ENCODE measurements at places on chromosomes 6 and 20.
A peak's percentile ranks its signal among the peaks of the same experiment; 100 is the strongest.

DNA sequence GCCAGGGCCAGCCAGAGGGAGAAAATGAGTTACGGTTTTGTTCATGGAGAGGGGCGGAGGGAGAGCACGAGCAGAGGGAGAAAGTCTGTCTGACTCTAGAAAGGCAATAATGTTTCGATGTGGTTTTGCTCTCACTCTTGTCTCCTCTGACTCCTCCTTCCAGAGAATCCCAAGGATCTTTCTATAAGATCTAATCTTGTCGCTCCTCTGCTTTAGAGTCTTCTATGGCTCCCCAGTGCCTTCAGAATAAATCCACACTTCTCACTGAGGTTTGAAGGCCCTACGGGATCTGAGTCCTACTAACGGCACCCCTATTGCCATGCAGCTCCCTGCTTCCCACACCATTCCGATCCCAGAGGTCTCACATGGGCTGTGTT is 66.8 kb downstream of the KCNB1 start:
- DNase-seq = no peak

DNA sequence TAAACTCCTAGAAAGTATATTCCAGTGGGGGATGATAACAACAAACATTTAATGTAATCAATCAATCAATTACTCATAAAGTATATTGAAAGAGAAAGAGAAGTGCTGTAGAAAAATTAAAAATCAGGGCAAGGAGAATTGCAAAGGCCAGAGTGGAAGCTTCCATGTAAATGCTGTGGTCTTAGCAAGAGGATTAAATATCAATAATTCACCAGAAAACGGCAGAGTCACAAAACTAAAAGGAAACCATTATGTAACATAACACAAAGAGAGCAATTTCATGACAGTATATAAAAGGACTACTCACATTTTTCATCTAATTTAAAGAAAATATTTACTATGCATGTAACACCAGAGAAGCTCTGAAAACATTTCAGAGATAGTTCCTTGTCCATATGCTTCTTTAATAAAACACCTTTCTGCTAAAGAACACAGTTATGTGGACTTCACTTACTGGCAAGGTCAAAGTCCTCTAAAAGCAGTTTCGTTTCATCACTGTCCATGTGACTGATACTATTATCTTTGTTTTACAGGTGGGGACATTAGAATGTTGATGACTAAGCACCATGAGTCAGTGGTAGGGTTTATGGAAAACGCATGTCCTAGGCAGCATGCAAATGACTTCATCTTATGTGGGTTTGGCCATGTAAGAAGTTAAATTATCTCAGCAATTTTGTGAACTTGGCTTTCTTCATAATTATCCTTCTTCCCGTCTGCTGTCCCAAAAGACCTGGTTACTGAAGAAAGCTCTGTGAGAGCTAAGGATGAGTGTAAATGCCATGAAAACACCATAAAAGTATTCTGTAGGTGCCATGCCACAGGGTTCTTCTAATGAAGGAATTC is 185.8 kb upstream of the TENT5A start:
- no peak for DNase-seq

DNA sequence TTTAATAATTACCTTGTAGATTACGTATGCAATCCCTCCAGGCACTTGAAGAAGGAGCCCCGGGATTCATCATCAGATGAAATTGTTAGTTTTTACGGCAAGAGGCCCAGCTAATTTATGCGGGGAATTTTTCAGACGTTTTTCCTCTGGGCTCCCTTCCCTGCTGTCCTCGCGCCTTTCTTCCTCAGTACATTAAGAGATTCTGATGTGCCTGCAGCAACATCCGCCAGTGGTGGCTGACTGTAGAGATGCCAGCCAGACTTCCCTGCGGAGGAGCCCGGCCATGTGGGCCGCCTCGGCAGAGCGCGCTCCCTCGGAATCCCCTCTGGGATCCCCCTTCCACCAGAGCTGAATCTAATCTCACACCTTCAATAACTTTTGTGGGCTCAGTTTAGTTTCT is 46.4 kb upstream of the POU3F2 start:
- no peak for DNase-seq

- DNase-seq = no peak
Observed at GRCh38 chr20:48571949-48572847, 255.6 kb downstream of the PREX1 start.

- DNase-seq = no peak
Observed at GRCh38 chr20:1364106-1364505, 28.7 kb downstream of the FKBP1A start.

GRCh38 chr6:140012150-140012549 is 637.7 kb upstream of the CITED2 start:
- no peak for DNase-seq

DNA sequence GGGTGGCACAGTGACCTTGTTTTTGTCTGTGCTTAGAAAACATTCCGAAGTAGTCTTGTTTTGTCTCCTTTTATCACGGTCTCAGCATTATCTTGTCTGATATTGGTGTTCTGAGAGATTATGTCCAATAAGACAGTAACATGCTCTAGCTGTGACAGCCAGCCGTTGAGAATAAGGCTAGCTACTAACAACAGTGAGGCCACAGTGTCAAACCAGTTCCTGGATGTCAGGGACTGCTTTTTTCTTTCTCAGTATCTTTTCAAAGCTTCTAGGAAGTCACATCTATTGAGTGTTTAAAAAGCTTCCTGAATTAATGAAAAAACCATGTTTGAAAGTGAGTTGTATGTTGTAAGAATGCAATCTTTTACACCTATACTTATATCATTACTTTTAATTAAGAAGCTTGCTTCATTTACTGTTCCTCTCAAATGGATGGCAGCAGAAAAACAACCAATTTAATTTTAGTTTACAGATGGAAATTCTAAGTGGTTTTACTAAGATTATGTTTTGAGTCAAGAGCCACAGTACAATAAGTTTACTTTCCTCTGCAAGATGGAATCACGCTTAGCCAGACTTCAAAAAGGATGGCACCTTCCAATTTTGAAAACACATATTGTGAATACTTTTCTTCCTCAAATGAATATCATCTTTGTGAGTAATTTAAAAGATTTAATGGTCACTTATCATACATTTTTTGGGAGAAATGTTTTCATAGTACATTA is 53.1 kb downstream of the MAP3K7 start:
- no peak for DNase-seq

DNA sequence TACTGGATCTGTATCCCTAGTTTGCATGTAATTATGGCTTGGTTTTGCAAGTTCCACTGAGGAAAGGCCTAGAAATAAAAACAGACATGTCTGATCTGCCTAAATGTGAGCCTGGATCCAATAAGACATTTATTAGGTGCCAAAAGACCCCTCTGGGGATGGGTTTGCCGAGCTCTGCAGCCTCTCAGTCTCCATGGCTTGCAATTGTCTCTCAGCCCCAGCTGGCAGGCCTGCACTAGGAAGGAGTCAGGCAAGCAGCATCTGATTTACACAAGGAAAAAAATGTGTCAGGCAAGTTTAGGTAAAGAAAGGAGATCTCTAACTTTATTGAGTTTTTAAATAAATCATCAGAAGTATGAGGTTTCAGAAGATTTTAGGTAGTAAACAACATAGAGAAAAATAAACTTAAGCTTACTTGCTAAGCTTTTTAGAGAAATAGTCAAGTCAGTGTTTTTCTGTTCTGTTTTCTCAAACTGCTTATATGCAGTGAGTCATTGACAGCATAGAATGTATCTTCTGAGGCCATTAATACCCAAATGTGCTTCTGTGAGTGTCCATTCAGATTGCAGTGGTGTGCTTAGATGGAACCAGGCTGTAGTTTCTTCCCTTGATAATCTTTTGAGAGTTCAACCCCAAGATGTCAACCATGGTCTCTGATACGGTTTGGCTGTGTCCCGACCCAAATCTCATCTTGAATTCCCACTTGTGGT is 121.0 kb downstream of the FHL5 start:
- DNase-seq = no peak

GRCh38 chr20:38855356-38855755 is 49.9 kb downstream of the PPP1R16B start:
- DNase-seq = no peak

DNA sequence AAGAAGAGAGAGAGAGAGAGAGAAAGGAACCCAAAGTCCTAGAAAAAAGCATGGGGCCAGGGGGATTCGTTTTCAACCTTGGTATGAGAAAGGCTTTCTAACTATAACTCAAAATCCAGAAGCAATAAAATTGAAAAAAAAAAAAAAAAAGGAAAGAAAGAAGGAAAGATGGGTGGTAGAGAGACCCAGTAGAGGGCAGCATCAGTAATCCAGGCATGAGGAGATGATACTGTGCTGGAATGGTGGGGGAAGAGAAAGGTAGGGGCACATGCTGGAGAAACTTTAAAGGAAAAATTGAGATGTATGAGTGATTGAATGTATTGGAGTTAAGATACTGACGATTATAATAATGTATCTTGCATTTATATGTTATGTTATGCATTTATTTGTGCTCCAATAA is 1040.7 kb upstream of the FLRT3 start:
- no peak for DNase-seq

GRCh38 chr6:159533568-159533967 is 159.5 kb downstream of the SOD2 start:
- no peak for DNase-seq

DNA sequence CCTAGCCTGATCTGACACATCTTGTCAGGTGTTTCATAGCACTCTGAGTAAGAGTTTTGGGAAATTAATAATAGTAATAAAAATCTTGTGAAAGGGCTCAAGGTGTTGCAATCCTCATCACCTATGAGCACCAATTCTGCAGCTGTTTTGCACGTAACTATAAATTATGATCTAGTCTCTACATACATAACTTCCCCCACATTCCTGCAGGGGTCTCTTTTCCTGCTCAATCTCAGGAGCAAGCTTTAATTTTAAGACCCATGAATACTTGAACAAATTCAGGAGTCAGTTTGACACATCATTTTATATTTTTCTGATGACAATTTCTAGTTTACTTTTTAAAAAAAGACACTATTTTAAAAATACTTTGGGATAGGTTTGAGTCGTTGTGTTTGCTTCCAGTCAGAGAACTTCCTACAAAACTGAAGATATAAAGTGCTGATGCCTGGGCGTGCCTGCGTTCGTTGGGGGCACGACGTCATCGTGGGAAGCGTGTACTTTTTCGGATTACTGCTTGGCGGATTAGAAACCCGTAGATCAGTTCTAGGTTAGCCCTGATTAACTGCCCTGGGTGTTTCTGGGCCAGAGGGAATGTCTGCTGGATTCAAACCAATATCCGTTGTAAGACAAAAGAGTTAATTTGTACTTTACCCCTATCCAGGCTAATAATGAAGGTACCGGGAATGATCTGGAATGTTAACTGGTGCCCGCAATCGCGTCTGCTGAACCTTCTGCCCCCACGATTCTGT is 1.0 kb upstream of the E2F3 start:
- peak; percentile 3 for DNase-seq

- peak; percentile 74 for DNase-seq
Observed at GRCh38 chr6:149082320-149082719, 235.2 kb upstream of the TAB2 start.

GRCh38 chr6:20943040-20943627 is 408.9 kb downstream of the CDKAL1 start:
- DNase-seq = no peak

DNA sequence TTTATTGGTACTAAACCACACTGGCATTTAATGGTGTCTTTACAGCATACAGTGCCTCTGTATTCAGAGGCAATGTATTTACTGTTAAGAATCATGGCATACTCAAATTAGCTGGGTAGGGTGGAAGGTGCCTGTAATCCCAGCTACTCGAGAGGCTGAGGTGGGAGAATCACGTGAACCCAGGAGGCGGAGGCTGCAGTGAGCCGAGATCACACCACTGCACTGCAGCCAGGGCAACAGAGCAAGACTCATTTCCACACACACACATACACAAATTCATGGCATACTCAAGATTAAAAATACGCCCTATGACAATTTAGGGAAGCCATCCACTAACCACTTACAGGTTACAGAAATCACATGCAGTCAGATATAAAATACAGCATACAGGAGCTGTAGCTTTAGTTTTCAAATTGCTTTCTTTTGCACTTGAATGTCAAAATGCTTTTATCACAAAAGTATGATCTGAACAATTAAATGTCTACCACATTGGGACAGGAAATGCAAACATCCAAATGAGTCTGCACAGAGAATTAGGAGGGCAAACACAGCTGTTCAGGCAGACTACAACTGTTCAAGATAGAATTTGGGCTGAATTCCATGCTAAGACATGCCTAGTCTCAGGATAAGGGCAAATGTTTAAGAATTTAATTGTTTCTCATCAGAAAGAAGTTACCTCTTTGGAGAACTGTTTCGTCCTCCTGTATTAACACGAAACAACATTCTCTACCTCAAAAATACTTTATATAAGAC is 36.4 kb downstream of the CSNK2A1 start:
- no peak for DNase-seq

- DNase-seq = no peak
Observed at GRCh38 chr6:7433121-7433617, 43.6 kb downstream of the RIOK1 start.

DNA sequence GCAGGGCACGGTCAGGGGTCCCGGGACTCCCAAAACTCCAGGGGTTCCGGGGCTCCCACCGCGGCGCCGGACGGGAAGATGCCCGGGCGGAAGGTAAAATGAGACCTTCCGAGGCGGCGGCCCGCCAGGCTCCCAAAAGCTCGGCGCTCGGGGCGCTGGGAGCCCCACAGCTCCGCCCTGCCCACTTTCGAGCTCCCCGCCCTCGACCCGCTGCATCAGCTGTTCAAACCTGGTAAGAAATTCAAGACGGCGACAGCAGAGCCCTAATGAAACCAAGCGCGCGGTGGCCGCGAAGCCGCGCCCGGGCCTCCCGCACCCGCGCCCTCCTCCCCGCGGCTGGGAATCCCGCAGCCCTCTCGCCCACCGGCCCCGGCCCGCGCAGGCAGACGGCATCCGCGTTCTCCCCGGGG is 369 bp downstream of the SLC4A11 start:
- DNase-seq = no peak

GRCh38 chr20:59561614-59562277 is 42.6 kb upstream of the PHACTR3 start:
- no peak for DNase-seq

GRCh38 chr20:15867899-15868298 is 705.3 kb downstream of the KIF16B start:
- no peak for DNase-seq

GRCh38 chr20:32157611-32158010 is 48.1 kb downstream of the TM9SF4 start:
- no peak for DNase-seq

GRCh38 chr6:151716526-151716932 is 91.0 kb upstream of the ESR1 start:
- DNase-seq = no peak

- no peak for DNase-seq
Observed at GRCh38 chr20:41696428-41696827, 78.3 kb upstream of the CHD6 start.

GRCh38 chr6:84061613-84062398 is 28.2 kb downstream of the MRAP2 start:
- DNase-seq = no peak
